AG08395 (cell line): ENCODE measurements at places on chromosomes 5 and 9.

GRCh38 chr9:98185021-98185567, 7.3 kb downstream of the CORO2A start:
- no peak for DNase-seq

GRCh38 chr5:122775550-122776542, 966 bp downstream of the SNX2 start:
- peak; percentile 5 for DNase-seq

- peak; percentile 66 for DNase-seq
These were observed 16.6 kb downstream of the SH3PXD2B start for GRCh38 chr5:172437445-172438318.

DNA sequence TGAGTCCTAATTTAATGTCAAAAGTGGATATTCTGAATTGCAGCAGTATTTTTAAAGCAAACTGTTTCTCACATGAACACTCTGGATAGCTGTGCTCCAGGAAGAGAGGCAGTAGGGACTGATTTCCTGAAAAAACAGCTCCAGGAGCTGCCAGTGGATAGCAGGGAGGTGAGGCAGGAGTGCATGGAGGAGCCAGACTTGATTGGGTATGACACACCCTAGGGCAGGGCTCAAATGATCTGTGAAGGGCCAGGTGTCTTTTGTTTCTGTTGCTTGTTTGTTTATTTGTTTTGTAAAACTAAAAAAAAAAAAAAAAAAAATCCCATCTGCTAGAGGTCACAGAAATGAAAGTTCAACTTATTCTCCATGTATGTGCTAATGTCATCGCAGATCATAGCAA, 83.4 kb downstream of the ADRB2 start:
- no peak for DNase-seq

DNA sequence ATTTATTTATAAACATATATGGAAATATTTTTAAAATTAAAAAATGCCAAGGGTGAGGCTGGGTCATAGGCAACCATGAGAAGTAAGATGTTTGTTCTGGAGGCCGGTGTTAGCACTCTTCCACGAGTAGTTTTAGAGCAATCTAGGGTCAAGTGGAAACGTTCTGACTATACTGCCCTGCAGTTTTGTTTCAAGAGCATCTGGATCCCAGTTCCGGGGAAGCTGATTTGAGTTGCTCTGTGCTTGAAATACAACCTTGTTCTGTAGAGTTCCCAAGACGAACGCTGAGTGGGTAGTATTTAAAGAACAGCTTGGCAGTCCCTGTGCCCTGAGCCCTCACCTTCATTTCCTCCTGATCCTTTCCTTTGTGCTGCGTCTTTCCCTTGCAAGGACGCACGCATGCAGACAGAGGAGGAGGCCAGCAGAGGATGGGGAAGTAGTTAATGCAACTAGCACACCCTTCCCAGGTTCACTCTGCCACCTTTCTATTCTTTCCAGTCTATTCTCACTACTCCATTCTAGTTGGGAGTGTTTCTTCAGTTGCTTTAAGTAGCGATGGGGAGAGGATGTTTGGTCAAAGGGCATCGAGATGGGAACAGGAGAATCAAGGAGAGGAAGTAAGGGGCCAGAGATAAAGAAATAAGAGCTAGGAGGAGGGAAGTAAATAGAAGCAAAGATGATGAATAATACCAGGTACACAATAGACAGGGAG, 68.3 kb upstream of the ZSWIM6 start:
- DNase-seq: no peak

GRCh38 chr9:16154521-16155078, 601.8 kb downstream of the CCDC171 start:
- DNase-seq: peak; percentile 21

DNA sequence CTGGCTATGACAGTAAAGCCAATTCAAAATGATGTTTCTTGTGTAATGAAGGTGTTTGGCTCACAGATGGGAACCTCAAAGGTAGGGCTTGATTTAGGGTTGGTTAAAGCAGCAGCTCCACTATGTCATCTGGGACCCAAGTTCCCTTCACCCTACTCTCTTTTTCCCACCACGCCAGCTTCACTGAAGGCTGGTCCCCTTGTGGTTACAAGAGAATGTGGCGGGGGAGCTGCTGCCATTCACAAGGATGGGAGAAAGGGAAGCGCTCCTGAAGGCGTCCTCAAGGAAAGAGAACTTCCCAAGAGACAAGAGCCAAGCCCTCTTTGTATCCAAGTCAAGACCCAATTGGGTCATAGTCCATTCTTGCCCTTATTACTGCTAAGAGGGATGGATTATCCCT, 72.7 kb downstream of the NTRK2 start:
- no peak for DNase-seq

DNA sequence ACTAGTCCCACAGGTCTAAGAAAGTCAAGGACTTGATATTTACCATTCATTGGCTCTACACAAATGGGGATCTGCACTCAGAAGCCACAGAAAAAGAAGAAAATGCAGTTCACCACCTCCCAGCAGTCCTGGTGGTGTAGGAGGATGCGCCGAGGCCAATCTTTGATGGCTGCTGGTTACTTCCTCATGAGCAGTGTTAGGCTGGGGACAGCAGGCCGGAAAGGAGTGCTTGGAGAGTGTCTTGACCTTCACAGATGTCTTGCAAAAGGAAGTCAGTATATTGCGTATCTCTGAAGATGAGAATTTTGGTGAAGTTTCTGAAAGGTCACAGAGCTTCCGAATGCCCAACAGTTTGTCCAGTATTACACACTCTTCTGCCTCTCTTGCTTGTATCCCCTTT, 597.0 kb downstream of the EBF1 start:
- DNase-seq: no peak

DNA sequence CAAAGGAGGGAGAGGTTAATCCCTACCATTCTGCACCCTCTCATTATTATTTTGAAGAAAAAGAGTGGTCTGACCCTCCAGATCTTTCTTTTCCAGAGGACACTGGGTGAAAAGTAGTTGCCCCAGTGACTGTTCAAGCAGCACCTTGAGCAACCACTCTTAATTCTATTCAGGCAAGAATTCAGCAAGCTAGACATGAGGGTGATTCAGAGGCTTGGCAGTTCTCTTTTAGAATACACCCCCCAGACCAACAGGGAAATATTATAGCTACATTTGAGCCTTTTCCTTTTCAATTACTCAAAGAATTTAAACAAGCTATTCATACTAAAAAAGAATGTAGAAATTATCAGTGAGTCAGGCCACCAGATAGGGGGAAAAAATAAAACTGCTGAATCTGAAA, 178.3 kb downstream of the MRPS30 start:
- DNase-seq: no peak

GRCh38 chr5:171649075-171649401, 136.6 kb upstream of the SMIM23 start:
- no peak for DNase-seq

- no peak for DNase-seq
These were observed 1.9 kb upstream of the ABO start for GRCh38 chr9:133276923-133277322.

DNA sequence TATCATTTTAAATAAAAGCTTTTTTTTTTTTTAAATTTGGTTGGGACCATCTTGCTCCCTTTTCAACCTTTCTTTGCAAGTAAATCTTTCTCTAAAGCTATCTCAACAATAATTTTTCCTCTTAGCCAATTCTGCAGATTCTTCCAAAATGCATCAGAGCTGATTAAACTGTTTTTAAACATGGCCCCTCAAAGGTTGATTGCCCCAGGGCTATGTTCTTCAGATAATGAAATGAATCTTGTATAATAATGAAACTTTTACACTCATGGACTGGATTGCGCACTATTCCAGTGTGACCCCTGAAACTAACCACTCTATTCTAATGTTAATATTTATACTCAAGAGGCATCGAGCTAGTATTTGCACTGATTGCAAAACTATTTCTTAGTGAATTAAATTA, 222.8 kb upstream of the PRDM9 start:
- DNase-seq: no peak

DNA sequence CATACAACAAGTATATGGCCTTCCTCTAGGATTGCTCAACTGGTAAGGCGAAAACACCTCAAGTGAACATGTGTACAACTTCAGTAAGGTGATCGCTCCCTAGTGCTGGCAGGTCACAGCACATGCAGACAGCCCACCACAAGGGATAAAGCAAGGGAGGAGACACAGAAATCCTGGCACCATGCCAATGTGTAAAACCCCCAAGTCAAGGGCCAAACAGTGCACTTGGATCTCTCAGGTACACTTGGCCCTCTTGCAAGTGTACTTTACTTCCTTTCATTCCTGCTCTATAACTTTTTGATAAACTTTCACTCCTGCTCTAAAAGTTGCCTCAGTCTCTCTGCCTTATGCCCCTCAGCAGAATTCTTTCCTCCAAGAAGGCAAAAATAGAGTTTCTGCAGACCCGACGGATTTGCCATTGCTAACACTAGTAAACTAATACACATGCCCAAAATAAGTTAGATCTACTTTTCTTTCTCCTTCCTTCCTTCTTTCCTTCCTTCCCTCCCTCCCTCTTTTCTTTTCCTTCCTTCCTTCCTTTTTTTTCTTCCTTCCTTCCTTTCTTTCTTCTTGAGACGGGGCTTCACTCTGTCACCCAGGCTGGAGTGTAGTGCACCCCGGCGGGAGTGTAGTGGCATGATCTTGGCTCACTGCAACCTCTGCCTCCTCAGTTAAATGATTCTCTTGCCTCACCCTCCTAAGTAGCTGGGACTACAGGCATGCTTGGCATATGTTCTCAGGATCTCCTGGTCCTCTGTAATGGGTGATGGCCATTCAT, 6.8 kb upstream of the LNPEP start:
- DNase-seq: no peak

DNA sequence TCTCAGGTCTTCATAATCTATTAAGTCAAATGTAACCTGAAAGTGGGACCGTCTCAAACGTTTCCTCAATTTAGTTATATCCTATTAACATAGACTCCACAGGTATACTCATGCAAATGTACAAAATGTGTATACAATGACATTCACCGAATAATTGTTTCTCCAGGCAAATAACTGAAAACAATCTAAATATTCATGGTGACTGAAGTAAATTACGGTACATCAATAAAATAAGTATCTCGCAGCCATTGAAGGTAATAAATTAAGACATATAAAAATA, 482 bp downstream of the IARS1 start:
- no peak for DNase-seq

DNA sequence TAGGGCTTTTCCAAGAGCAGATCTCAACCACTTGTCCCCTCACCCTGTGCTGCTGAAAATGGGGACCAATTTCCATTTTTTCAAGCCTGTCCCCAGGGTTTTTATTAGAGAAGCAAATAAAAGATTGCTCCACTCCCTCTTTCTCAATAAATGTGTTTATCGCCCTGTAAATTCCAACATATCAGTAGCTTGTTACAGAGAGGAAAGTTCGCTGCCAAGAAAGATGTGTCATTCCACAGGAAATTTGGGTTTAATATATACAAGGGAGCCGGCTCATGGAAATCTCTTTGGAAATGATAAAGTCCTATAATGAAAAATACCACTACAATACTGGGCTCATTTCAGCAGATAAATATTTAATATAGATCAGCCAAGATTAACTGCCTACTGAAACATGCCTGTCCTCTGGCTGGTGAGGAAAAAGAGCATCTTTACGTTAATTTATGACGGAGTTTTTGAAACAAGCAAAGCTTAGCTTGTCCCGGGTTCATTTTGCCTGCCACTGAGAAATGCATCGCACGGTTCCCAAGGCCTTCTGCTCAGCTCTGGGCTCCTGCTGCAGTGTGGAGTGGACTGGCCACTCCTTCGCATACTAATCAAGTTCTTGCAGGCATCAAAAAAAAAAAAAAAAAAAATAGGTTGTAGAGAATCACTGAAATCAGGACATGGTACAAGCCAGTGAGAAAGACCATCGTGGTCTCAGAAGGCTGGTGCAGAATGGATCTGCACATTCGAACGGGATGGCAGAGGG, 84.5 kb downstream of the BRINP1 start:
- DNase-seq: peak; percentile 7

DNA sequence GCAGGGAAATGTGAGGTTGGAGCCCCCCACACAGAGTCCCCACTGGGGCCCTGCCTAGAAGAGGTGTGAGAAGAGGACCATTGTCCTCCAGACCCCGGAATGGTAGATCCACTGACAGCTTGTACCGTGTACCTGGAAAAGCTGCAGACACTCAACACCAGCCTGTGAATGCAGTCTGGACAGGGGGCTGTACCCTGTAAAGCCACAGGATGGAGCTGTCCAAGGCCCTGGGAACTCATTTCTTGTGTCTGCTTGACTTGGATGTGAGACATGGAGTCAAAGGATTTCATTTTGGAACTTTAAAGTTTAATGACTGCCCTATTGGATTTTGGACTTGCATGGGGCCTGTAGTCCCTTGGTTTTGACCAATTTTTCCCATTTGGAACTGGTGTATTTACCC, 535.0 kb upstream of the MEF2C start:
- no peak for DNase-seq

GRCh38 chr9:85858056-85858750, 82.7 kb upstream of the NAA35 start:
- no peak for DNase-seq

DNA sequence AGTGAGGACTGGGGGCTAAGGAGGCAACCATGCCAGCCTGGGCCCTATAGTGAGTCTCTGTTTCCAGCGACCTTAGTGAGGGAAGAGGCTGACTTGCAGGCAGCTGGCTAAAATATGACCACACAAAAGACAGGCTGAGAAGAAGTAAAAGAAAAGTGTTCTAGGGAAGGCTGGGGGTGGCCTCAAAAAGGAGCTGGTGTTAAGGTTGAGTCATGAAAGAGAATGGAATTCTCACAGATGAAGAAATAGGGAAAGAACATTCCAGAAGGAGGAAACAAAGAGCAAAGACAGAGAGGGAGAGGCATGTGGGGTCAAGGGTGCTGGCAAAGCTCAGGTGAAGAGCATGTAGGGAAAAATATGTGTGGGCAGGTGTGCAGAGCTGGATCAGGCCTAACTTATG, 302.7 kb upstream of the RFX3 start:
- peak; percentile 64 for DNase-seq

DNA sequence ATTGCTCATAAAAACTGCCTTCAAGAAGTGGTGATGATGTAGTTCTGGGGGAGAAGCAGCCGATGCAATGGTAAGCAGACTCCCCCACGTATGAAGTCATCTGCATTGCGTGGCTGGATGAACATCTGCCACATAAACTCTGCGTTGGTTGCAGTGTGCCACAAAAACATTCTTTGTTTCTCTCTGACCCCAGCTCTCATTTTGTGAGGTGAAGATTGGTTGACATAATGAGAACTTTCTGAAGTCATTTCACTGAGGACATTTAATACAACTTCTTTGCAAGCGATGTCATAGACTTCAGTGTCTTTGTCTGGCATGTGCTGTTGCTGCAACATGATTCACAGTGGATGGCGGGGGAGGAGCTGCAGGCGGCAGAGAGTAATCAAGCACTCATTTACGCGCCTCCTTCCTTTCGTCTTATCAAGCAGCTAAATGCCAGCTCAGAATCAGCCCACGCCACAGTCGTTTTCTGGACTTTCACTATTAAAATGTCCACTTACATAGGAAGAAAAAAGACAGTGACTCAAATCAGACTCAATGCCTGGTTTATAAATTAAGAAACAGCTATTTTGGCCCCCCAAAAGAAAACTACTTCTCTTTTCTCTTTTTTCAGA, 91.5 kb upstream of the NFIL3 start:
- peak; percentile 75 for DNase-seq

GRCh38 chr9:13608451-13608850, 329.0 kb upstream of the MPDZ start:
- DNase-seq: no peak

- peak; percentile 76 for DNase-seq
These were observed 225.4 kb upstream of the RFX3 start for GRCh38 chr9:3751125-3751758.

- no peak for DNase-seq
These were observed 4.7 kb downstream of the CFAP77 start for GRCh38 chr9:132414731-132415130.

GRCh38 chr9:124415852-124416484, 726 bp upstream of the PSMB7 start:
- DNase-seq: no peak
